Dorsolateral prefrontal cortex (tissue), 122 donors: ENCODE measurements at places on chromosomes 1 and 21. TPM values are rescaled to one million over a fixed set of nuclear protein-coding genes. Genes with fewer than 3 reads are reported as not detected.

GRCh38 chr1:160070243-160071163, 543 bp upstream of the KCNJ10 start:
- DNase-seq: peak; percentile 88

- DNase-seq: no peak
Measured at GRCh38 chr1:109396871-109397580, 692 bp downstream of the SORT1 start.

DNA sequence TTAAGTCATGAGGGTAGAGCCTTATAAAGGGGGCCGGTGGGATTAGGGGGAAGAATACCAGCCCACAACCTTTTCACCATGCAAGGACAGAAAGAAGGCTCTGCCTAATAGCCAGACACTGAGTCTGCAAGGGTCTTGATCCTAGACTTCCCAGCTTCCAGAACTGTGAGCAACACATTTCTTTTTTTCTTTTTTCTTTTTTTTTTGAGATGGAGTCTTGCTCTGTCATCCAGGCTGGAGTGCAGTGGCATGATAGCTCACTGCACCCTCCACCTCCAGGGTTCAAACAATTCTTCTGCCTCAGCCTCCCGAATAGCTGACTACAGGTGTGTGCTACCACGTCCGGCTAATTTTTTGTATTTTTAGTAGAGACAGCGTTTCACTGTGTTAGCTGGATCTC, 1.7 kb upstream of the ARL8A start:
- no peak for DNase-seq

The RNF223 gene
- total RNA-seq: not detected

DNA sequence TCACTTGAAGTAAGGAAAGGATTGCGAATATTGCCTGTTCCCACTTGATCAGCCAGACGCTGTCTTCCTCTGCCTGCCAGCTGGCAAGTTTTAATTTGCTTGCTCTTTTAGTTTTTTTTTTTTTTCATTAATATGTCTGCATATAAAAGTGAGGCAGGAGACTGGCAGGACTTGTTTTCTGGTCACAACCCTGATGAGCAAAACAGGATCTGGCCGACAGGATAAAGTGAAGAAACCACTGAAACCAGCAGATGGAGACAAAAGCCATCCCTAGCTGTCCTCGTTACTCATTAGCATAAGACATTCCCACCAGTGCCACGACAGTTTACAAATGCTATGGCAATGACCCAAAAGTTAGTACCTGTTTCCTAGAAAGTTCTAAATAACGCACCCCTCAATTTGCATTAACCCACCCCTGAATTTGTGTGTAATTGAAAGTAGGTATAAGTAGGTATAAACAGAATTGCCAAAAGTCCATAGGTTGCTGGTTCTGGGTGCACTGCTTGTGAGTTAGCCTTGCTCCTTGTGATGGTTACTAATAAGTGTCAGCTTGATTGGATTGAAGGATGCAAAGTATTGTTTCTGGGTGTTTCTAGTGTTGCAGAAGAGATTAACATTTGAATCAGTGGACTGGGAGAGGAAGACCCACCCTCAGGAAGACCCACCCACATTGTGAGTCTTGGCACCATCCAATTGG, 60.8 kb downstream of the ZNF684 start:
- DNase-seq: peak; percentile 6

- DNase-seq: peak; percentile 69
Measured at GRCh38 chr1:154867064-154867825, 2.8 kb downstream of the KCNN3 start.

The CNR2 gene
- total RNA-seq: not detected

- no peak for DNase-seq
Measured at GRCh38 chr1:14313731-14314431, 284.6 kb upstream of the KAZN start.

- DNase-seq: no peak
Measured at GRCh38 chr21:17828223-17828622, 9.1 kb upstream of the C21orf91 start.

- no peak for DNase-seq
Measured at GRCh38 chr1:6601923-6602668, 573 bp downstream of the KLHL21 start.

DNA sequence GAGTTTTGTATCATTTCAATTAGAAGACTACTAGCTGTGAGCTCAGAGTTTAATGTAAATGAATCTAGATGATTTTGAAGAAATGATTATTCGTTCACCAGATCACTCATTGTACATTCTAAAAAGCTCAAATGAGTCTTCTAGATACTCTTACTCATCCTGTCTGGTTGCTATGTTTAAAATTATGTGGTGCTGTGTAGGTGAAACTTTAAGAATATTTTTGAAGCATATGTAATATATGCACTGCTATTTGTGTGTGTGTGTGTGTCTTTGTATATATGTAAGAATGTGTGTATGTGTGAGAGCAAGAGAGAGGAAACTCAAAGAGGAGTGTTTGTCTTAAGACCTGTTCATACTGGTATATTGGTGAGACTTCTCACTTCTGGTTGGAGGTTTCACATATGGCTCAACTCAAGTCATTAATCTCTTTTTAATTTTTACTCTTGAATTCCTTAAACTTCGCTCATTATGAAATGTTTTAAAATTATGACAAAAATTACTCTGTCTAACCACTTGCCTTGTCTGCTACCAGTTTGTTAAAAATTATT, 8.6 kb upstream of the C1orf105 start:
- DNase-seq: no peak

The F13B gene
- not detected for total RNA-seq

The OR2L2 gene
- 2.9 TPM for total RNA-seq

- peak; percentile 53 for DNase-seq
Measured at GRCh38 chr1:161305867-161306519, 3.8 kb downstream of the MPZ start.

- DNase-seq: no peak
Measured at GRCh38 chr1:106232128-106232527, 824.3 kb upstream of the PRMT6 start.

GRCh38 chr1:167922023-167922422, 8.1 kb upstream of the ADCY10 start:
- no peak for DNase-seq
